ENCODE measurements at places on chromosomes 16 and 17. TPM values are rescaled to one million over a fixed set of nuclear protein-coding genes. Genes with fewer than 3 reads are reported as not detected.

Gene CBFA2T3
- not detected for total RNA-seq

Gene IGSF6
- not detected for total RNA-seq

Gene NPIPA5
- 2.4 TPM for total RNA-seq

Gene SF3B3
- 194 TPM for total RNA-seq

Gene HSF4
- total RNA-seq: 19.4 TPM

Gene GGT6
- total RNA-seq: not detected

Gene GPT2
- total RNA-seq: 16.0 TPM

Gene B4GALNT2
- total RNA-seq: not detected

Gene SLC22A31
- 0.06 TPM for total RNA-seq

Gene ARHGDIG
- total RNA-seq: not detected

Gene SSTR5
- 0.64 TPM for total RNA-seq

Gene ABCA9
- not detected for total RNA-seq

Gene PPP1R27
- not detected for total RNA-seq

Gene PRRT2
- 1.1 TPM for total RNA-seq

Gene ZNF385C
- not detected for total RNA-seq

Gene ZNF778
- total RNA-seq: 9.0 TPM

Gene GUCY2D
- not detected for total RNA-seq

Gene NEUROD2
- total RNA-seq: not detected

Gene NOXO1
- total RNA-seq: 0.23 TPM

Gene TMEM100
- total RNA-seq: 12.1 TPM

Gene BAHCC1
- total RNA-seq: 4.9 TPM

Gene PRR35
- total RNA-seq: 0.06 TPM

Gene ULK2
- 12.4 TPM for total RNA-seq

Gene RNF166
- 20.5 TPM for total RNA-seq

Gene VMP1
- 193 TPM for total RNA-seq

Gene ODAD4
- total RNA-seq: 0.19 TPM

Gene GSDMA
- not detected for total RNA-seq

All from LHCN-M2 (cell line).